Ascending aorta (tissue), 2 donors: ENCODE measurements at places on chromosomes 13 and 19.
A peak's percentile ranks its signal among the peaks of the same experiment; 100 is the strongest.

DNA sequence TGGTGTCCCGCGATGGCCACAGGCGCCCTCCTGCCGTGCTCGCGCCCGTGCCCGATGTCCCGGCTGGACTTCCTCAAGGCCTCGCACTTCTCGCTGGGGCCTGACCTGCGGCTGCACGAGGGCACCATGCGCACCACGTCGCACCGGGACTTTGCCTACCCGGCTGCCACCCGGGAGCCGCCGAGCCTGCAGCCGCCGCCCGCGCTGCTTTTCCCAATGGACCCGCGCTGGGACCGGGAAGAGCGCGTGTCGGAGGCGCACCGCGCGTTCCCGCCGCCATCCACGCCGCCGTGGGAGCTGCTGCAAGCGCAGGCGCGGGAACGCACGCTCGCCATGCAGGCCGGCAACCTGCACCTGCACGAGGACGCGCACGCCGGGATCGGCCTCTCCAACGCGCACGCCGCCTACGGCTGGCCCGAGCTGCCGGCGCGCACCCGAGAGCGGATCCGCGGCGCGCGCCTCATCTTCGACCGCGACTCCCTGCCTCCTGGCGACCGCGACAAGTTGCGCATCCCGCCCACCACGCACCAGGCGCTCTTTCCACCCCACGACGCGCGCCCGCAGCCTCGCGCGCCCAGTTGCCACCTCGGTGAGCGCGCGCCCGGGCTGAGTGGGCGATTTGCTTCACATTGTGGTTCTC, 12.1 kb upstream of the PEX11G start:
- DNase-seq = no peak

GRCh38 chr19:12064590-12065538, at the start of gene ZNF844:
Gene ZNF844 (plus strand): TSS chr19:12064731. CDS start chr19:12064874, 143 bp downstream.
- DNase-seq = peak; percentile 98

DNA sequence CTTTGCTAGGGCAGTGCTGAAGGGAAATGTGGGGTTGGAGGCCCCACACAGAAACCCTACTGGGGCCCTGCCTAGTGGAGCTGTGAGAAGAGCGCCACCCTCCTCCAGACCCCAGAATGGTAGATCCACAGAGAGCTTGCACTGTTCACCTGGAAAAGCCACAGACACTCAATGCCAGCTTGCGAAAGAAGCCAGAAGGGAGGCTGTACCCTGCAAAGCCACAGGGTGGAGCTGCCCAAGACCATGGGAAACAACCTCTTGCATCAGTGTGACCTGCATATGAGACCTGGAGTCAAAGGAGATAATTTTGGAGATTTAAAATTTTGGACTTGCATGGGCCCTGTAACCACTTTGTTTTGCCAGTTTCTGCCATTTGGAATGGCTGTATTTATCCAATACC, 615.4 kb upstream of the MIR17HG start:
- DNase-seq = no peak

- DNase-seq = no peak
These were observed 5.8 kb upstream of the HSPH1 start for GRCh38 chr13:31167490-31167889.

GRCh38 chr19:51977346-51977745, 9.3 kb downstream of the ZNF350 start:
- no peak for DNase-seq

GRCh38 chr19:2507109-2507508, 31.2 kb downstream of the GADD45B start:
- peak; percentile 75 for DNase-seq

GRCh38 chr13:46896341-46897137, at the start of gene HTR2A:
Gene HTR2A (minus strand): TSS chr13:46897053. CDS start chr13:46895906, 1,147 bp downstream.
- DNase-seq = no peak

DNA sequence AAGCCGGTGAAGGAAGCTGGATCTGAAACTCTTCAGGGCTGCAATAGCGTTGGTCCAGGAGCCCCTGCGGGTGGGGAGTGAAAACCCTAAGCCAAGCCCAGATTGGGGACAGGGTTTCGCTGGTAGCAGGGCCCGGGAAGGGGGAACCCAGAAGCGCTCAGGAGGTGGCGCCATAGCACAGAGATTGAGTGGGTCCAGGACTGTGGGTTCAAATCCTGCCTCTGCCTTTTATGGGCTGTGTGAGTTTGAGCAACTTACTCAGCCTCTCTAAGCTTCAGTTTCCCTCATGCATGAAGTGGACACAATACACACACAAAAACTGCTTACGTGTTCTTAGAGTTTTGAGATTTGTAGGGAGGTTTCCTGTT, 8.3 kb upstream of the SYCN start:
- no peak for DNase-seq

DNA sequence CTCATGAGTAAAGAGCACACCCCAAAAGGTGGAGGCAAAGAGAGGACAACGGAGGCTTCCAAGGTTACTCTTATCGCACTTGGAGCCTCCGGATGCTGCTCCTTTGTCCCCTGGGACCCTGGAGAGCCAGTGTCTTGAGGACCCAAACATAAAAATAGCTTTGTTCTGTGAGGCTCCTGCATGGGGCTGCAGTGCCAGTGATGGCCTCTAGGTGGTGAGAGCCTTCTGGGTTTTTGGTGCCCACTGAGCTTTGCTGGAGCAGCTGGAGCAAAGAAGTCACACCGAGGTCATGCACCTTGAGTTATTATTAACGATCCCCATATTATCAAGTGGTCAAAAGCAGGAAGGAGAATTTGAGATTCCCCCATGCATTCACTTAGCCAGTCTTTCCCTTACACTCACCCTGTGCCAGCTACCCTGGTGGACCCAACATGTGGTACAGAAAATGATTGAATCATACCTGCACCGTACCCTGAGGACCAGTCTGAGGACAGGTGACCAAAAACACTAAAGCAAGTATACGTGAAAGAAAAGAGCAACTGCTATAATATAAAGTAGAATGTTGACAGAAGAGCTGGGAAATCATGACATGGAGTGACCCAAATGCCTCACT, 41.5 kb downstream of the ZNF682 start:
- DNase-seq = no peak

DNA sequence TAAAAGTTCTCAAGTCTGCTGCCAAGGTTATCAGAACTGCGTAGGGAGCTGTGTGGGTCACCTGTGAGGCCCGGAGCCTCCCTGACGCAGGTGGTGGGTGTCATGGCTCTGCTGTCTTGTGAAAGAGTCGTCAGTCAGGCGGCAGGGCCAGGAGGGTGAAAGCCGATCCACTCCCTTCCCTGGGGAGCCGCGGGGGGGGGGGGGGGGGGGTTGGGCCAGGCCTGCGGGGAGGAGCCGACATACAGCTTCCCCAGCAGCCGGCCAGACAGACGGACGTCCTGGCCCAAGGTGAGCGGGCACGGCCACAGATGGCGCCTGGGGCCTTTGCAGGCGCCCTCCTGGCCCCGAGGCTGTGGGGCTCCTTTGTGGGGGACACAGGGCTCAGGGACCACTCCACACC, 12.4 kb downstream of the SBNO2 start:
- DNase-seq = no peak

DNA sequence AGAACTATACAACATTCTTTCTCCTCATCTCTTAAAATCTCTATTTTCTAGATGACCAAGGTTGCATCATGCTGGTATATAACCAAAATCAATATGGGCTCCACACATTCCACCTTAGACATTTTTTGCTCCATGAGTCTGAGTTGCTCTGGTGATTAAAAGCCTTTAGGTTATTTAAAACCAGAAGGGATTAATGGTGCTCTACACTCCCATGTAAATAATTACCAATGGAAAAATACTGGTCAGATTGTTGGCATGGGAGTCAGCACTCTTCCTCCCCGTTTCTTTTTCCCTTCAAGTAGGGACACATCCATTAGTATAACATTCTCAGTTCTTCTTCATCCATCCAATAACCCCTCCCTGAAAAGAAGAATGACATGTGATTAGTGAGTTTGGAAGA, 747.7 kb downstream of the PCDH17 start:
- DNase-seq = no peak

DNA sequence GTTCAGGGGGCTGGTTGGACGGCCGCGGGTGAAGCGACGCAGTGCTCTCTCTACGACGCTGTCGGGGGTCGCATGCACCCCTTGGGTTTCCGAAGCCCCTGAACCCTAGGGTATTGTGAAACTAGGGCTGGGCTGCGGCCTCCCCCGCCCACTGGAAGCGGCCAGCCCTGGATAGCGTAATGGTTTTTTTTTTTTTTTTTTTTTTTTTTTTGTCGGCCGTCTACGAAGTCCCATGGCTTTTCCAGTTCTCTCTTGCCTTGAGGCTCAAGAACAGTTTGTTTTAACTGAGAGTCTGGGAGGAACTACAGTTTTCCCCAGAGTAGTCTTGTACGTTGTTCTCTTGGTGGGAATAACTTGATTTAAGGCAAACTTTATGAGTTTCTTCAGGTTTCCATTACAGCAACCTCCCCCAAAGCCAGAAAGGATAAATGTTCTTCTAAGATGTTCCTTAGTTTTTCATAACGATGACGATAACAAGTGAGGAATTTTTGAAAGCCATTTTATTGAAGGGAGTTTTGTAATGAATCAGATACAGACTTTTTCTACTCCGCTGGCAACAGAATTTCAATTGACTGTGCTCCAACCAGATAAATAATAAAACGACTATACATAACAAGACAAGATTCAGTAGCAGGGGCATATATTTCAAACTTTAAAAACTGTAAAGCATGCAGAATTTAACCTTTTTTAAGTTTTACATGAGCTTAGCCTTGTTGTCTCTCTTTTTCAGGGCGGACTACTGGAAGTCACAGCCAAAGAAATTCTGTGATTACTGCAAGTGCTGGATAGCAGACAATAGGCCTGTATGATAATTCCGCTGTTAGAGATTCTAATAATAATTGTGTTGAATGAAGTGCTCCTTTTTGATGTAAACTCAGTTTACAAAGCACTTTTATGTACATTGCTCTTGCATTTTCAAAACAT, 867 bp downstream of the WBP4 start:
- DNase-seq = no peak

GRCh38 chr13:47159853-47160550, 263.1 kb upstream of the HTR2A start:
- DNase-seq = no peak

- DNase-seq = no peak
These were observed 24.2 kb downstream of the VRK3 start for GRCh38 chr19:50000841-50001557.

- no peak for DNase-seq
These were observed 4.9 kb downstream of the FLT1 start for GRCh38 chr13:28490061-28490460.

- DNase-seq = no peak
These were observed 19.8 kb downstream of the MAST3 start for GRCh38 chr19:18117364-18117691.

GRCh38 chr13:83980331-83980730, 98.1 kb upstream of the SLITRK1 start:
- no peak for DNase-seq

DNA sequence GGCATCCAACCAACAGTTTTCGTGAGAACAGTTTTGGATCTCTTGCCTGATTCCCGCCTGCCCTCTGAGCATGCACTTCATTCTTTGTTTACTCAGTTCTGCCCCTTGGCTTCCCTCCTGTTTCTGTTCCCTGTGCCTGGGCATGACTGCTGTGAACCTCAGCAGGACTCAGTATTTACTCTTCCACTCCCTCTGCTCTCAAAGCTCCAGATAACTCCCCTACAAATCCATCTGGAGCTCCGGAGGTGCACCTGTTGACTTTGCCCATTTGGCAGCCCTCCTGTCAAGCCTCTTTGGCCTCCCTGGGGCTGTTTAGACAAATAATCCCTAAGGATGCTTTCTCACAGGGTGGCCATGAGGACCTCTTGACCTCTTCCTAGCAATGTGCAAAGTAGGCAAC, 34.2 kb upstream of the ARGLU1 start:
- DNase-seq = no peak

DNA sequence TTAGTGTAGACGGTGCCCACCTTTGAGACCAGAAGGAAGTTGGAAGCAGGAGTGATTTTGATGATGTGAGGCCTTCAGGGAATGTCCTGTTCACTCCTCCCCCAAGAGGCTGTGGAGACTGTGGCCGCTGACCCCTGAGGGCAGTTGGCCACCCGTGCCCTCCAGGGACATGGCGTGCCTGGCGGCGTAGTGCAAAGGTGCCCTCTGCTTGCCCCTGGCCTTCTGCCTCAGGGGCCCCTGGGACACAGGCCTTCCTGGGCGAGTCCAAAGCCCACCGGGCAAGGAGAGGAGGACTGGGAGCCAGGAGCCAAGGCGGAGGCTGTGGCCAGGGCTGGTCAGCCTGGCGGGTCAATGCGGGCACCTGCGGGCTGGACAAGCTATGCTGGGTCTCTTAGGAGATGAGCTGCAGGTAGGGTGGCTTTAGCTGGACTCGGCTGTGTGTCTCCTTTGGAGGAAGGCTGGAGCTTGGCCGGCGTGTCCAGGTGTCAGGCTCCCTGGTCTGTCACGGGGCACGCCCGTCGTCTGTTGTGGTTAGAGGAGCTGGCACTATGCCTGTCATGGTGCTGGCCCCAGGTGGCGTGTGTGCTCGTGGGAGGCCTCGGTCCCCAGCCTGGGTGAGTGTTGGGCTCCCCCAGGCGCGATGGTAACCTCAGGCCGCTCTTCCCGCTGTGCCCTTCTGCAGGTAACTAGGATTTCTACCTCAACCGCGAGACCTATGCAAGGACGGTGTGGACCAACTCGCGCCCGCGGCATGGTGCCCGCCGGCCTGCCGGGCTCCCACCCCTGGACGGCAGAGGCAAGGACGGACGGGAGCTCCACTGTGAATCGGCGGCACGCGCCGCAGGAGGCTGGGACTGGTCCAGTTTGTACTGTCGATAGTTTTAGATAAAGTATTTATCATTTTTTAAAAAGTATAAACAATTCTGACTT, 6.8 kb downstream of the PLEKHJ1 start:
- DNase-seq = no peak

DNA sequence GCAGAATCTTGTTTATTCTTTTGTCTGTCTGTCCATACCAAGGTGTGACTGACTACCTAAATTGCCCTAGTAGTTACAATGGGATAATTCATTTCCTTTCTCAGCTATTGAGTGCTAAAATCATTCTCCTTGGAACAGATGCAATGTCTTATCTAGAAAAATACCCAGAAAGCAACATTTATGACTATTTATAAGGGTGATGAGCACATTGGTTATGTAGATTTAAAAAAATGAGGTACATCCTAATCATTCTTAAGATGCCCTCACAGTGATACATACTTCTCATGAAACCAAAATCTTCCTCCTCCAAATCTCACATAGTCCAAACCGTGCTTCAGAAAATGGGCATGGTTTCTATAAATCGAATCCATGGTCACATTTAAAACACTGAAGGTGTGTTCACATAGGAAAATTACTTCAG, 11.6 kb upstream of the UBE2L5 start:
- no peak for DNase-seq

- no peak for DNase-seq
These were observed 27.1 kb upstream of the GRTP1 start for GRCh38 chr13:113390874-113391497.

- DNase-seq = no peak
These were observed 27.3 kb downstream of the PTPRS start for GRCh38 chr19:5313307-5313706.

- DNase-seq = no peak
These were observed 67.0 kb upstream of the SIAH3 start for GRCh38 chr13:45918597-45918996.

DNA sequence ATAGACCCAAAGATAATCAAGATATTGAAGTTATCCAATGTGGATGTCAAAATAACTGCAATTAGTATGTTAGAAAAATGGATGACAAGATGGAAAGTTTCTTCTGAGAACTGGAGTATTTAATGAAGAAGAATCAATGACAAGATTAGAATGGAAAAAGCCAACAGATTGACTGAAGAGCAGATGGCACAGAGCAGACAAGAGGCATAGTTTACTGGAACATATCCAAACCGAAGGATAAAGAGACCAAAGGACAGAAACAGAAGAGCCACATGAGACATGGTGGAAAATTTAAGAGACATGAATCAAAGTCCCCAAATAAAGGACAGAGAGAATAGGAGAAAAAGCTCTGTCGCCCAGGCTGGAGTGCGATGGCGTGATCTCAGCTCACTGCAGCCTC, 89.6 kb upstream of the RXFP2 start:
- no peak for DNase-seq
